Stimulated activated CD4-positive, alpha-beta T cell treated with anti-CD3 and anti-CD28 coated beads, Interleukin-12 subunit alpha, Interleukin-12 subunit beta, amount 100 ng/mL, for 48 hours (primary cell): ENCODE measurements at places on chromosomes 3 and 15.

DNA sequence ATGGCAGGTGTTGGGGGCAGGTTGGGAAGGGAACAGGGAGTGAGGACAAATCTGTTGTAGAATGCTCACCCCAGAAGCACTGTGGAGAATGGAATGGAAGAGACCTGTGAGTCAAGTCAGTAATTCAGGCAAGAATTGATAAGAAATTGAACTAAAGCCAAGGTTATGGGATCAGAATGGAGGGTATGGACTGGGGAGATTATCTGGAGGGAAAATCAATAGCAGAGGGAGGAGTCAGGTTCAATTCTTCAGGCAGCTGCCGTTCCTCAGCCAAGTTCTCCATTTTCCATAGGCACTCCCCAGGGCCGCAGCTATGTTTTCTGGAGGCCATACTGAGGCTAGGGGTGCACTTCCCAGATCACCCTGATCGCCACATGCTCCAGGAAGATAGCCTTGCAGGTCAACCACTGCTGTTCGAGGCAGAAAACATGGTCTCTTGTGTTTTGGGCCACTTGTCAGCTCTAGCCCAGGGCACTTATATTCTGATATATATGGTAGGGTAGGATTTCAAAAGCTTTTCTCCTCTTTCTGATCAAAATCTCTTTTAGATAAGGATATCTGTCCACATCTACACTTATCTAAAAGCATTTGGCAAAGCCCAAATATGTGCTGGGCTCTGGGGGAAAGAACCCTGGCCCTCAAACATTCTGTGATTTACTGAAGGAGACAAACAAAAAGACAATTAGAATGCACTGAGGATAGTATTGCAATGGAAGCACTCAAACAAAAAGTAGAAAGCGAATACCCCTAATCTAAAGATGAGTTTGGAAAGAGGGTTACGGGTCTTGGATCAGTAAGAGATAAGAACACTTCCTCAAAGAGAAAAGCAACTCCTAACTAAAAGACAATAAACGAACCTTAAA lies 92.3 kb downstream of the TMEM212 start:
- DNase-seq: no peak

DNA sequence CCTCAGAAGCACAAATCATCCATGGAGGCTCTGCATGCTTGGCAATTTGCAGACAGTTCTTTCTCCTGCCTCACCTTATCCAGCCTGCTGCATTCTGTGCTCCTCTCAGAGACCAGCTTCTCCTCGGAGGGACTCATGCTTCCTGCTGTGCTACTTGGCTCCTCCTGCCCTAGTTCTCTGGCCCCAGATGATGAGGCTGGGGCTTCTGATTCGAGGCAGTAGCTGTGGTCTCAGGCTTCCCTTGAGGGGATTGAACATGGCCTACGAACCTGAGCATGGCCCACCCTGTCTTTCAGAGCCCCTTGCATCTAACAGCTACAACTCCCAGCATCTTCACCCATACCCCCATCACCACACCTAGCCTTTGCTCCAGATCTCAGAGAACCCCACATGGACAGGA lies 6.7 kb downstream of the VIPR1 start:
- DNase-seq: no peak

DNA sequence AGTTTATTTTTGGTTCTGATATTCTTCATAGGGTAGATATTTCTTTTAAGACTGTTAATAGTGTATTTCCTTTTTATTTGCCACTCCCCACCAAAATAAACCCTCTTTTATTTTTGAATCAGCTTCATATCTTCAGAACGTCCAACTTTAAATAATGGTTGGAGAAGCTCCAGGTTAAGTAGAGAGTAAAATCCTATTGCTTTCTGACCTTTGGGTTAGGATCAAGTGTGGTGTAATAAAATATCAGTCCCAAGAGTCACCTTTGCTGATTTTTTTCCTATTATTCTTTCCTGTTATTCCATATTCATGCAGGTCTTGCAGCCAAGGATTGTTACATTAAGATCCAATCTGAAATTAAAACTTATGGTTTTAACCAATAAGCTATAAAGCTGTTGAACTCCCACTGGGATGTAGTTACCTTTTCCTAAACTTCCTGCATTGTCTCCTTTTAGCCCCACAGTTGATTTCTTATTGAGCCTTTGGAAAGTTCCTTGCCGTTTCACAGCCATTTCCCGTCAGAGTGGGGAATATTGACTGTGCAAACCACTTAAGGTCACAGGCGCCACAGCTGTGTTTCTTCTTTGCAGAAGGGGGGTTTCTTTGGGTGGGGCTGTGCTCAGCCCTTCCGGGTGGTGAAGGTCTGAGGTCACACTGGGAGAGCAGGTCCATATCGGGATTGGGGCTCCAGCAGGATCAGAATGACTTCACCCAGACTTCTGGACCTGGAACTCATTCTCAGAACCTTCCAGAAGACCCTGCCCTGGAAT lies 287.3 kb upstream of the CTDSPL start:
- DNase-seq: no peak

DNA sequence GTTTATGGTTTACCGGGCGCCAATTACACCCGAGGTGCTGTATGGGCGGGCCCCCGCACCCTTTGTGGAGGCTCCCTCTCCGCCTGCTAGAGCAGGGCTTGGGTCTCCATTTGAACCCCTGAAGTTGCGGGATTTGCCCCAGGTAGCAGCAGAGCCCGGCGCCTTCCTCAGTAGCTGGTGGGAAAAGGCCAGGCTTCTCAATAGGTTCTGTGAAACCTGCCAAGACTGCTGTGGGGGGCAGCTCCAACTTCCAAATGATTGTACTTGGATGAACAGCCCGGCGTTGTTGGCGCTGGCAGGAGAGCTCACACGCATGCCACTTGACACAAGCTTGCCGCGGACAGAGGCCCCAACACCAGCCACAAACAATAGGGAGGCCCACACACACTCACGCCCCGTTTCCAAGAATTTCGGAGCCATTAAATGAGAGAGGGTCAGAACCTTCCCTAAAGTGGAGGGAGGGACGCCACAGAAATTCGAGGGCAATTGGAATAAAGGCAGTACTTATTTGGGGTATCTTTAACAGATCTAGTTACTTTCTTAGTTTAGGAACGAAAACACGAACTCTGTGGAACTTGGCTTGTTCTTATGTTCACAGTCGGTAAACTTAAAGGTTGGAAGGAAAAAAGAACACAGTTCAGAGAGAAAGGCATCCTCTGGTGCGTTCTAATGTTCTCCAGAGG lies 1.4 kb downstream of the EPHB3 start:
- DNase-seq: no peak

GRCh38 chr3:184733181-184733580 lies 21.3 kb upstream of the MAGEF1 start:
- no peak for DNase-seq

DNA sequence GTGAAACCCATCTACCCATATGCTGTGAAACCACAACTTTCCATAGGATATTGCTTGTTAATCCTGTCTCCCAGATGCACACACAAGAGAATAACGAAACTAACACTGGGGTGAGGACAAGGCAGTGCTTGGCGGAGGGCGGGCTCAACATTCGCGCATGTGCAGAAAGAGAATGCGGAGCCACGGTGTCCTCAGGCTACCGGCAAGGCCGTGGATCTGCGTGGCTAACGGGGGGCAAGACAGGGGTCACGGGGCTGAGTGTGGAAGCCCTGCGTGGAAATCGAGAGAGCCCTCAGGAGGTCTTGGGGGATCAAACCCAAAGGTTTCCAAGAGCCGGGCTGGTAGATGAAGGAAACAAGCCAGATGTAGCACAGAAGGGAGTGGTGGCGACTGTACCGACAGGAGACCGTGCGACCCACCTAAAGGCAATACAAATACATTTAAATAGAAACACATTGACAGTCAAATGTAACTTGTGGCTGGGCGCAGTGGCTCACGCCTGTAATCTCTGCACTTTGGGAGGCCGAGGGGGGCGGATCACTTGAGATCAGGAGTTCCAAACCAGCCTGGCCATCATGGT lies 48.5 kb upstream of the TRA2B start:
- DNase-seq: no peak
